Activated T-cell treated with anti-CD3 and anti-CD28 coated beads, Interleukin-2, amount 50 U/mL, for 48 hours (primary cell): ENCODE measurements at places on chromosomes 11 and 22.

DNA sequence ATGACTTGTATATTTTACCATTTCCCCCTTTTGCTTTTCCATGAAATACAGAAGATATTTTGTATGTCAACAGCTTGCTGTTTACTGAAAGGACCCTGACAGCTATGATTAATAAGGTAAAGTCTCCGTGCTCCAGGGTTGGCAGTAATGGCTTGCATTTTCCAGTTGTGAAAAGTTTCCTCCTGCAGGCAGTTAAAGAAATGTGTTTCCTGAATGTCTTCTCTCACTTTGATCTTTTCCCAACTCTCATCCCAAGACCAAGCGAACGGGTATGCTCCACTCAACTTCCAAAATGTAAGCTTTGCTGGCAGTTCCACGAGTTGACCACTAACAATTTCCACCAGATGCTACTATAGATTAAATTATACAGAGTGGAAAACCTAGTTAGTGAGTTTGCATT lies 8.9 kb downstream of the FIBIN start:
- no peak for DNase-seq

GRCh38 chr11:82930229-82930628 lies 28.7 kb downstream of the DDIAS start:
- no peak for DNase-seq

- peak; percentile 33 for DNase-seq
Observed at GRCh38 chr22:36901411-36902142, 11.9 kb upstream of the CSF2RB start.

GRCh38 chr11:95067841-95068219 lies 1.1 kb downstream of the SRSF8 start:
- DNase-seq, result no peak

DNA sequence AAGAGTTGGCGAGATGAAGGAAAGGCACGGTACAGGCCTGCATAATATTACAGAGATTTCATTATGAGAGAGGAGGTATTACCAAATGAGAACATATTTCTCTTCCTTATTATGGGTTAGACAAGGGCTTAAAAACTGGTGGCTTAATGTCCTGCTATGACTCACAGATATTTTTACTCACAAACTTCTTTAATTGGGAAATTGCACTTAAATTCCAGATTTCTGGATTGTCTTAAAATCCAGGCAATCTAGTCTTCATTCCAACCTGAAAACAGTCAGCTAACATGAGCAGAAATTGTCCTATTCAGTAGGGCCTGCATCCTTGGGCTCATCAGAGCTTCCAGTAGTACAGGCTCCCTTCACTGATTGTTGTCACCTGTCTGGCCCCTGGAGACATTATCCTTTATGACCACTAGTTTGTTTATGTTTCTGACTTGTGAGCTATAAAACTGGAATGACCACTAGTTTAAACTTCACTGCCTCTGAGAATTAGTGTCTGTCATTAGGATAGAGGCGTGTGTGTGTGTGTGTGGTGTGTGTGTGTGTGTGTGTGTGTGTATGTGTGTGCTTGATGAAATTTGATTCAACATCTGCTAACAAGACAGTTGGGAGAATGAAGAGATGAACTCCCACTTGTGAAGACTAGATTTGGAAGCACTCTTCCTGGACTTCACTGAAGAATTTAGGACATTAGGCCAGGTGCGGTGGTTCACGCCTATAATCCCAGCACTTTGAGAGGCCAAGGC lies 25.1 kb downstream of the DBX1 start:
- DNase-seq, result no peak

DNA sequence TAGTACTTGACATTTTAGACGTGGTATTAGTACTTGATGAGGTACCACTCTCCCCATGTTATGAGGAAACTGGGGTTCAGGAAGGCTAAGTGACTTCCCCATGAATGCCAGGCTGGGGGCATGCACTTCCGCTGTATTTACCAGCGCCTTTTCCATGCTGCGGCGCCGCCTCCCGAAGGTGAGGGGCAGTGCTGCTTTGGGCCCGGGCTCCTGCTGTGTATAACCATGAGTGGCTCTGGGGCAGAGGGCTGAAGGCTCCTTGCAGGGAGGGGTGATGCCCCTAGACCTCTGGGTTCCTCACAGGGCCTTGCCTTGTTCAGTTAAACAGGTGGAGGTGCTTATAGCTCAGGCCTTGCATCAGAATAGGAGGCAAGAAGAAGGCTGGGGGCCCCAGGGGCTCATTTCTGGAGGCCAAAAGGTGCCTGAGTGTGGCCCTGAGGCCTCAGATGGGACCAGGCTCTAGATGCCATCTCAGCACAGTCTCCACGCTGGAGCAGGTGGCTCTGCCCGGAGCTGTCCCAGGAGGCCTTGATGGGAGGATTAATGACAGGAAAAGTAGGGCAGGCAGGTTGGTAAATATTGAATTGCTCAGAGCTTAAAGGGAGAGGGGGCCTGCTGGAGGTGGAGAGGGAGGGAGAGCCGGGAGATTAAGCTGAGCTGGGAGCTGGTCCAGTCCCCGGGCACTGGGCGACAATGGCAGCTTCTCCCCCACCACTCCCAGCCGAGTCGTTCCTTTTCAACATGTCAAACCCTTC lies 129.6 kb downstream of the CEP164 start:
- no peak for DNase-seq

- DNase-seq, result no peak
Observed at GRCh38 chr11:128904656-128905344, 13.6 kb downstream of the KCNJ5 start.

DNA sequence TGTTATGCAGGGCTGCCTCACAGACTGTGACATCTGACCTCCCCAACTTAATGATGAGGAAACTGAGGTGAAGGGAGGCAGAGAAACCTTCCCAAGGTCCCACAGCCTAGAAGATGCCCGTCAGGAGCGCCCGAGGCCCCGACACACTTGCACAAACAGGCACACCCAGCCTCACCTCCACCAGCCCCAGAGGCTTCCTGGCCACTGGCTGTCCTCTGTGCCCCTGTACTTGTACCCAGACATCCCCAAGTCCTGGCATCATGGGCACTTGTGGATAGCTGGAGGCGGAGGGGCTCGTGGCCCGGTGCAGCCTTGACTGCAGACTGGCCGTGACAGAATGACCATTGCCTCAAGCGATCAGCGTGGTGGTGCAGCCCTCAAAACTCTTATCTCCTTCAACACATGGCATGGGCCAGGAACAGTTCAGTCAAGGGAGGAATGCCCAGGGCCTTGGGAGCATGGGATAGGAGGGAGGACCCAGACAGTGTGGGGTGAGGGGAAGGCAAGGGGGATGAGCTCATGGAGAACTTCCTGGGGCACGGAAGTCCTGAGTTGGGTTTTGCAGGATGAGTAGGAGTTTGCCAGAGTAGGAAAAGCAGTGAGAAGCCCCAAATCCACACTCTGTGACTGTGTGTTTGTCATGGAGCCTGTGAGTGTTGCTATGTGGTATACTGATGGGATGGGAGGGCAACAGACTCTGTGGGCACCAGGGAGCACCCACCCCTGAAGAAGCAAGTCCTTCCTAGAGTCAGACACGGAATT lies 25.8 kb upstream of the PPARA start:
- no peak for DNase-seq

DNA sequence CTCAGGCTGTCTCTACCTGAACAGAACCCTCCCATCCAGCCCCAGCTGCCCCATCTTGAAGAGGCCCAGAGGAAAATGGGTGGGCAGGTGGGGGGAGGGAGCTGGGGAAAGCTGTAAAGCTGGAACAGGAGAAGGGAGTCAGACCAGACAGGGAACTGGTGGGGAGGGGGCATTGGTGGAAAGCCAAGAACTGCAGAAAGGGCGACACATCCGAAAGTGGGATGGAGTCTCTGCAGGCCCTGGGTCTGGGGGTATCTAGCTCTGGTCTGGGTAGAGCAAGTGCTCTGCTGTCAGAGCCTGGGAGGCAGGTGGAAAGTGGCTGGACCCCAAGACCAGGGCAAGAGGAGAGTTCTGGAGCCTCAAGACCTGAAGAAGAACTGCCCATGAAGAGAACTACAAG lies 7.7 kb downstream of the TMPRSS13 start:
- DNase-seq, result no peak

- no peak for DNase-seq
Observed at GRCh38 chr22:21861851-21862250, 5.6 kb downstream of the MAPK1 start.

GRCh38 chr11:122521626-122522025 lies 133.9 kb upstream of the UBASH3B start:
- no peak for DNase-seq

GRCh38 chr11:29682856-29683255 lies 334.0 kb downstream of the KCNA4 start:
- no peak for DNase-seq

DNA sequence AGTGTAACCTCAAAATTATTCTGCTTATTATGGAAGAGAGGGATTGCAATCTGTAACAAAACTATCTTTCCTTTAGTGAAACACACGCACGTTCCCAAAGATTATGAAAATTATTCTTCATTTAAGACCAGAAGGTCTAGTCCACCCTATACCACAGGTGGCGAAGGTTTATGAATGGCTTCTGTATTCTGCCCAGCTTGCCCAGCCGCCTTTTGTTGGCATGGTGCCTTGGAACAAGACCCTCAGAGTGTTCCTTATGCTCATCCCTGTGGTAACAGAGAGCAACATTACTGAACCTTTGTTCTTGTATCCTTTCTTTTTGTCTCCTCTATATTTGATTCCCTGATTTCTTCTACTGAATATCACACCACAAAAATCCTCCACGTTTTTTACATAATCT lies 116.4 kb downstream of the FAR1 start:
- no peak for DNase-seq

DNA sequence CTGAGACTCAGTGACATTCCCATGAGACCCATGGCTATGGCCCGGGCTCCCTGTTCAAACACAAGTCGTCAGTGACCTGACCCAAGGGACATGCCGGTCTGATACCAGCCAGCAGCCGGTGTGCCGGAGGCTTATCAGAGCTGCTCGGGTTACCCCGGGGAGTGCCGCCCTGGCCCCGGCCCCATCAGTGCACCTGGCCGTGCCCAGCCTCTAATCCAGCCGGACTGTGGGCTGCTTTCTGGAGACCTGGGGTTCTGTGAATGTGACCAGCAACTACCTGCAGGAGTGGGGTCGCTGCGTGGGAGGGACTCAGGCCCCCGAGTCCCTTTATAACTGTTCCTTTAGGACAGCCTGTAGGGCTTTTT lies 52.7 kb downstream of the LINC01488 start:
- DNase-seq, result no peak

DNA sequence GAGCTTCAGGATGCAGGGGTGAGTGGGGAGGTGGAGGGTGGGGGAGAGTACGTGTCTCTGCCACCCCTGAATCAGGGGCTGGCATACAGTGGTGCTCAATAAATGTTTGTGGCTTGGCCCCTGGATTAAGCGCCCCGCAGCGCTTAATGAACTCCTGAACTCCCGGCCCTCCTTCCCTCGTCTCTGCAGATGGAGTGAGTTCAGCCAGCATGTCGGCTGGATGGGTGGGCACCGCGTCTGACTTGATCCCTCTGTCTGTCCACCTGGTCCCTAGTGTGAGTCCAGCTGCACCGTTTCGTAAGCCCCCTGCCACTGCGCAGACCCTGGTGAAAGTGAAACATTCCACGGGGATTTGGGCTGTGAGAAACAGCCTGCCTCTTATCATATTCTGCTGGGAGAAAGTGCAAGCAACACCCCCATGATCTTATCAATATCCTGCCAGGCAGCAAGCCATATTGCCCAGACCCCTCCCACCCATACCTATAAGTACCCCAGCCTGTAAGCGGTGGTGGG lies 12.0 kb upstream of the MRGPRD start:
- no peak for DNase-seq

DNA sequence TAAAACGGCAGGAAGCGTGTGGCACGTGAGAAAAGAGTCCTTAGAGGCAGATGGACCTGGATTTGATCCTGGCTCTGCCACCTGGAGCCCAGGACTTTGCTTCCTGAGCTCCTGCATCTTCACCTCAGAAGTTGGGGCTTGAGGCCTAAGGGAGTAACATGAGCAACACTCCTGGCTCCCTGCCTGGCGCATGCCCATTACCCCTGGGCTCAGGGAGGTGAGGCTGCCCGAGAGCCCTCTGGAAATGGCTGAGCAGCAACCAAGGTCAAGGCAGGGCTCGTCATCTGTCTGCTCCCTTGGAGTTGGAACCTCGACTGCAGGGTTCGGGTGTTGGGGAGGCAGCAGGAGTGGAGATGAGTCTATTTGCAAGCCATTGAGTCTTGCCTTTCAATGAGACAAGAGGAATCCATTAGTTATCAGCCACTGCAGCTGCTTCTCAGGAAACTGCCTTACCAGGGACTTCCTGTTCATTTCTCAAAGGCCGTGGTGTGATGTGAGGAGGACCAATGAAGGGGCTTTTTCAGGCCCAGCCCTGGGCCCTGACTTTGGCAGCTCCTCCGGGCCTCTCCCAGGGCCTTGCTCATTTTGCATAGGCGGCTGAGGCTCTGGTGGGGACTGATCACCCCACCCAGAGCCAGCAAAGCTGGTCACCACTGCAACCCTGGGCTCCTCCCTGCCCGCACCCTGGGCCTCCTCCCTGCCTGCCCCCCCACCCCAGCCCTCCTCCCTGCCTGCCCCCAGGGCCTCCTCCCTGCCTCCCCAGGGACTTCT lies 6.4 kb downstream of the FADS2 start:
- peak; percentile 58 for DNase-seq

- no peak for DNase-seq
Observed at GRCh38 chr22:36577019-36577418, 48.1 kb upstream of the EIF3D start.
